ENCODE measurements at places on chromosomes 4 and X.
A peak's percentile ranks its signal among the peaks of the same experiment; 100 is the strongest.

DNA sequence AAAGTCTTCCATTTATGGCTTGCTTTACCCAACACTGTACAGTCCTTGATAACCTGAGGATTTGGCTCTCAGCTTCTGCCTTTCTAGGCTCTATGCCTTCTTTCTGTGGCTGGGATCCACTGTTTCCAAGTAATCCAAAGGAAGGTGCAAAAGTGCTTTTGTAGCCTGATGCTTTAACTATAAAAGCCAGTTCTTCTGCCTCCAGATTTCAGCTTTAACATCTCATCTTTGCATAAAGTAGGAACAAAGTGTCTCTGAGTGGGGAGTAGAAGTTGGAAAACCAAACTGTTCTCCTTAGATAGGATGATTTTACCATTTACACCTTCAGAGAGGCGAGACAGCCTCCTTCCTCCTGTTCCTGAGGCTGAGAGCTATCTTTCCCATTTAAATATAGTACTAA is 11.1 kb upstream of the SEC24D start:
- no peak for DNase-seq

DNA sequence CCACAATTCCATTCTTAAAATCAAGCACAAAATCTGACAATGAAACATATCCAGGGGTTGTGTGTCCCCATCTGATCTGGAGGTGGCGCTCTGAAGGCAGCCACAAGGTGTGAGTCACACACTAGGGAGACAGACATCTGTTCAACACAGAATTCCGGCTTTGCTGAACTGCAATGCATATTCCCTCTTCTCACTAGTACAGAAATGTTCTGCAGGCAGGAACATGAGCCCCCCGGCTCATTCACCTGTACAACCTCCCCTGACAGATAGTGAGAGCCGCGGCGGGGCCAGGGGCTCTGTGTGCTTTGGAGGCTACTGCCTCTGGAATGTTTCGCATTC is 41.9 kb downstream of the WDR1 start:
- DNase-seq = no peak

DNA sequence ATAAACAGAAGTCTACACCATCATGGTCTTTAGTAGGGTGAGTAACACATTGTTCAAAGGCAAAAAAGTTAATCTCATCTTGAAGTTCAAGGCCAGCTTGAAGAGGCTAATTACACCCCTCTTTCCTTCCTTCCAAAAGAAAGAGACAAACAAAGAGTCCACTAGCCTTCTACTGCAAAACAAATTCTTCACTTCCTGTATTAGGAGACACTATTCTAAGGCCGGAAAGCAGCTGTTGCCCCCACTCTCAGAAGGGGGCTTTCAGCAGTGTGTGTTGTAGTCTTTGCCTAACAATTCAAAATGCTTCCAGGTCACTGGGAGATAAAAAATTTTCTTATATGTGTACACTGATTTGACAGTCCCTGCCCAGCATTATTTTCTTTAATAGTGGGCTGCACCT is 25.1 kb downstream of the RASGEF1B start:
- DNase-seq = no peak

DNA sequence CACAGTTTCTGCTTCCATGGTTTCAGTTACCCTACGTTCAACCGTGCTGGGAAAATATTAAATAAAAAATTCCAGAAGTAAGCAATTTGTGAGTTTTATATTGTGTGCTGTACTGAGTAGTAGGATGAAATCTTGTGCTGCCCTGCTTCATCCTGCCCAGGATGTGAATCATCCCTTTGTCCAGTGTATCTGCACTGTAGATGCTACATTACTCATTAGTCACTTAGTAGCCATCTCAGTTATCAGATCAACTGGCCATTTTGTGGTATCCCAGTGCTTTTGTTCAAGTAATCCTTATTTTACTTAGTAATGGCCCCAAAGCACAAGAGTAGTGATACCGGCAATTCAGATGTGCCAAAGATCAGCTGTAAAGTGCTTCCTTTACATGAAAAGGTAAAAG is 97.9 kb downstream of the COX18 start:
- DNase-seq = peak; percentile 41

DNA sequence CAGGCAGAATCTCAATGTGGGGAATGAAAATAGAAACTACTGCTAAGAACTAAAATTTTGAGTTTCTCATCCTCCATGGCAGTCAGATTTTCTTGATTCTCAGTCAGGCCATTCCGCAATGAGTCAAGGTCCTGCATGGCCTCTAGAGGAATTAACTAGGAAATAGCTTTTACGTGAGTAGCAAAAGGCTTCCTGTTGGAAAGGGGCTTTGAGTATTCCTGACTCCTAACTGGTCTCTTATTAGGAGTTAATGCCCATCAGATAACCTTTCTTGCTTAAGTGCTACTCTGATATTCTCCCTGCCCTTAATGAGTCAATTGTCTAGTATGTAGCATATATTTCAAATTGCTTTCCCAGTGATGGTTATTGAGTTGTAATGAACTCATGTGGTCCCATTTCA is 65.7 kb upstream of the ARHGAP24 start:
- DNase-seq = no peak

GRCh38 chr4:186885289-186885688 is 161.6 kb upstream of the FAT1 start:
- no peak for DNase-seq

DNA sequence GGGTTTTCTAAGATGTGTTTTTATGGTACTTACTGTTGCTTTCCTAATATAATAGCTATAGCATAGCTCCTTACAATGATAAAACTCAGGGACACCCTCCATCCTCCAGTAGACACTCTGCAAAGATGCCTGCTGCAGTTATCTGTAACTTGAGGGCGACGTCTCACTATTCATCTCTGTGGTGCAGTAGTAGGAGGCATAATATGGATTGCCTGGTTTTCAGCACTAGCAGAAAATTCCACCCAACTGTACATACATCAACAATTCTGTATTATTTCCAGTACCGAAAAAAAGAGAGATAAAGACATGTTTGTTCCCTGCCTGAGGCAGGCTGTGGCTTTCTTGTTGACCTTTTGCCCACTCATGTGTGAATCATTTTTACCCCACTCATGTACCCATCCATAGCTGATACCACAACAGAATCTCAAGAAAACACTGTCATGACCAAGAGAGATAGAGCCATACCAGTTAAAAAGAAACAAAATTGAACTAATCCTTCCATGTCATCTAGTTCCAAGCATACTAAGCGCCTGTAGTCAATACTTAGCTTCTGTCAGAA is 220.1 kb downstream of the RAB28 start:
- no peak for DNase-seq

GRCh38 chr4:146134761-146135445 is 40.6 kb upstream of the LSM6 start:
- no peak for DNase-seq

DNA sequence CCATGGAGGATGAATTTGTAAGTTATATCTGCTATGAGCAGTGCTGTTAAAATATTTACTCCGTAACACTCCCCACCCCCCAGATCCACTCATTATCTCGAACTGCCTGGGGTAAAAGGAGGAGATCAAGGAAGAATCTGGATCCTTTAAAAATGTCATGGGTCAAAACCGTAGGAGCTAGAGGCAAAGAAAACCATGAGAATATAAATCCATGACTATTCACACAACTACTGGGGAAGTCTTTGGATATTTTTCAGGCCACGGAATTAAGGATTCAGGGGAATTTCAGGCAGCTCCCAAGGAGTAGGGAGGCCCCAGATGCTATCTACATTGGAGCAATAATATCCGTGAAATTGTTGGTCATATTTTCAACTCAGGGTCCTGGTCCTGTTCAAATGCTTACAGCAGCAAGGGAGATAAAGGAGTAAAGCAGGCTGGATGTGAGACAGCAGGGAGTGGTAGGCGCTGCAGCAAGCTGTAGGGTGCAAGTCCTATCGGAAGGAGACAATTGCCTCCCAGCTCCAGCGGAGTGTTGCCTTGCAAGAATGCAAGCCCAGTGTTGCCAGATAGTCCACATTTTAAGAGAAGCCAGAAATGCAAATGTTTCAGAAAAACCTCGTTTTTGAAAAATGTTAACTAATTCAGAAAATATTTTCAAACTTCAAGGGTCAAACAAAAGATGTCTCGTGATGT is 116.2 kb upstream of the KIT start:
- peak; percentile 33 for DNase-seq

GRCh38 chr4:81914623-81915022 is 442.9 kb upstream of the RASGEF1B start:
- DNase-seq = no peak

GRCh38 chr4:172707622-172708021 is 461.0 kb upstream of the GALNT7 start:
- no peak for DNase-seq

GRCh38 chrX:17521871-17522693 is 147.1 kb downstream of the NHS start:
- DNase-seq = no peak

- no peak for DNase-seq
Measured at GRCh38 chrX:35150642-35151239, 208.1 kb downstream of the FAM47B start.

DNA sequence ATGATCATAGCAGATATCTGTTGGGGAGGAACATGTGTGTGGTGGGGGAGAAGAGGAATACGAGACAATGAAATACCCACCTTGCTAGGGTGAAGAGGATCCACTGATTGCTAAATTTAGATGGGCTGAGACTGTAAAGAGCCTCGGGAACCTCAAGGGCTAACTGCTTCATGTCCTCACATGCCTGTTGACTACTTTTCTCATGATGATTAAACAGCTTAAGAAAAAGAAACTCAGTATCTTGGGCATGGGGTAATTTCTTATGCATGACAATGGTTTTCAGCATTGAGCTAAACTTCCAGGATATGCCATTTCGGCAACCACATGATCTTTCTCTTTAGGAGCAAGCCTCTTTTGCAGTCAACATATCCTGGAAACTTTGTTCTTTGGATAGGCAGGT is 3.9 kb upstream of the LNX1 start:
- no peak for DNase-seq

DNA sequence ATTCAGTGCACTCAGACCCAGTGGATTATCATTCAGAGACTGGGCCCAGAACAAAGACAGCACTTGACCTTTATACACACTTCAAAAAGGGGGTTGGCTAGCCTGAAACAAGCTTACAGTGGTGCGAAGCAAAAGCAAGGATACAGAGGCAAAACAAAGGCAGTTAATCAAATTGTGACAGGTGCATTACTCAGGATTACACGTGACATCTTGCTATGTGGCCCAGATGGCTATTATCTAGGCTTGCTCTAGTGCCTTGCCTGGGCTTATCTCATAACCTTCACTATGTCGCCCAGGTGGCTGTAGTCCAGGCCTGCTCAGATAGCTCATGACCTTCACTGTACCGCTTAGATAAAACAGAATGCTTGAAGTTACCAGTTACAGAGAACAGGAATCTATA is 1092.1 kb upstream of the PRKX start:
- no peak for DNase-seq

- DNase-seq = no peak
Measured at GRCh38 chr4:127140306-127140705, 492.5 kb upstream of the INTU start.

DNA sequence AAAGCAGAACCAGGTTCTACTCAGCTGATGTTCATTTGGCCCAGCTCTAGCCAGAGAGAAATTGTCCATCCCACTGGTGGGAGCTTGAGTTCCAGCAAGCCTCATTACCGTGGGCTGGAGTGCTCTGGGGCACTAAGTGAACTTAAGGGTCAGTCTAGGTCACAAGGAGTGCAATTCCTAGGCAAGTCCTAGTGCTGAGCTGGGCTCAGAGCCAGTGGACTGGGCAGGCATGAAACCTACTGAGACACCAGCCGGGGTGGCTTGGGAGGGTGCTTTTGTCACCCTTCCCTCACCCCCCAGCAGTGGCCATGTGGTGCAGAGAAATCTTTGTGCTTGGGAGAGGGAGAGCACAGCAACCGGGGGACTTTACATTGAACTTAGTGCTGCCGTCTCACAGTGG is 39.4 kb downstream of the GSX2 start:
- no peak for DNase-seq

GRCh38 chr4:129490516-129490915 is 394.6 kb downstream of the C4orf33 start:
- DNase-seq = no peak

DNA sequence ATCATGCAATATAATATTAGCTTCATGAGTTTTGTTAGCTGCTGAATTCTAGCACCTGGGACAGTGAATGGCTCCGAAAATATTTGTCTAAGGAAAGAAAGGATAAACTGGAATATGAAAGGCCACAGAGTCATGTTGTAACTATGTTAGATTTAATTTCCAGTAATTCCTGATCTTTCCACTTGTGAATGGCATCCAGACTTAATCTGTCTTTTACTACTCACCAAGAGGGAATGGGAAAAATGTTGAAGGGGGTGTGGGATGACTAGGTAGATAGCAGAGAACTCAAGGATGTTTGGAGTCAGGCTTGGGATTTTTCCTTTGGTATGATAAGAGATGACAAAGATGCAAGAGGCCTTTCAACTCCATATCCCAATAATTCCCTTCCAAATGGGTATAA is 9.4 kb downstream of the ADH6 start:
- DNase-seq = no peak

GRCh38 chr4:156475322-156475721 is 496.3 kb downstream of the PDGFC start:
- DNase-seq = no peak

DNA sequence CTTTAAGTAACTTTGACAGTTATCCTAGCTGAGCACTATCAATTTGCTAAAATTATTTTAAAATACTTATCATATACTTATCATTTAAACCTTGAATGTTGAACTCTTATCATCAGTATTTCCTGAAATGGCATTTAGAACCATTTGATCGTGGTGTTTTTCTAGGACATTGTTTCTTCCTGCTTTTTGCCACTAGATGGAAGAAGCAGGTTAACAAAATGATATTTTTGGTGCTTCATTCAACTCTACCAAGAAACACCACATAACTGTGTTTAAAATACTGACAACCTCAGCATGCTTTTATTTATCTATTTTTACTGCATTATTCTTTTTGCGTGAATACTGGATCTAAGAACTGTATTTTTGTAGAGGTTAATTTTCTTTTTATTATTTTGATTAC is 44.6 kb downstream of the C4orf33 start:
- no peak for DNase-seq

DNA sequence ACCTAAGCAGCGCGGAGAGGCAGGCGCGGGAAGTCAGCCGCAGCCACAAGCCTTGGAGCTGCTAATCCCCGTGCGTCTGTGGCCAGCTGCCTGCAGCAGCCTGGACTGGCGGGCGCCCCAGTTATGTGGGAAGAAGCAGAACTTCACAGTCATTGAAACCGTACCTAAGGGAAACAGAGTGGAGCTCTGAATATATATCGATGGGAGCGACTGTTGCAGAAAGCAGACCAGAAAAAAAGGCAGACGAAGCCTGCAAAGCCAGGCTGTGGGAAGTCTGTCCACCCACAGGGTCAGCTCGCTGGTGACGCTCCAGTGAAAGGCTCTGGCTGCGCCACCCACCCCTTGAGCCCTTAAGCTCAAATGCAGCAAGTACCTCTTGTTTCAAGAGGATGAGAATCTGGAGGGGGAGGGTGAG is 24.7 kb downstream of the KCNE5 start:
- DNase-seq = no peak

DNA sequence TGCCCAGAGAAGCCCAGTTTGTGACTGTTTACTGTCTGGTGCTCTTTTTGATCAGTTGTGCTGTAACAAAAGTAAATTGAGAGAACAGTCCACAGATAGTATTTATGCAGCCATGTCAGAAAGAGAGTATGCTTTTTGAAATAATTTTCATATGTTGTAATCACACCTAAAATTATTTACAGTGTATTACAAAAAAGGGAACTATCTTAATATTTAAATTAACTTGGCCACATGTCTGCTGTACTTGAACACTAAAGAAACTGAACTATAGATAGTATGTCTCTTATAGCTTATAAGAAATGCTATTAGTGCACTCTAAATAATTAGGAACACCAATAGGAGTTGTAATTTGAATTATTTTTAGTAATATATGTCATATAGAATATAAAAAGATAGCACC is 30.2 kb downstream of the KIAA0232 start:
- no peak for DNase-seq
